ENCODE measurements at places on chromosomes 13 and 19. TPM values are rescaled to one million over a fixed set of nuclear protein-coding genes. Genes with fewer than 3 reads are reported as not detected.

DNA sequence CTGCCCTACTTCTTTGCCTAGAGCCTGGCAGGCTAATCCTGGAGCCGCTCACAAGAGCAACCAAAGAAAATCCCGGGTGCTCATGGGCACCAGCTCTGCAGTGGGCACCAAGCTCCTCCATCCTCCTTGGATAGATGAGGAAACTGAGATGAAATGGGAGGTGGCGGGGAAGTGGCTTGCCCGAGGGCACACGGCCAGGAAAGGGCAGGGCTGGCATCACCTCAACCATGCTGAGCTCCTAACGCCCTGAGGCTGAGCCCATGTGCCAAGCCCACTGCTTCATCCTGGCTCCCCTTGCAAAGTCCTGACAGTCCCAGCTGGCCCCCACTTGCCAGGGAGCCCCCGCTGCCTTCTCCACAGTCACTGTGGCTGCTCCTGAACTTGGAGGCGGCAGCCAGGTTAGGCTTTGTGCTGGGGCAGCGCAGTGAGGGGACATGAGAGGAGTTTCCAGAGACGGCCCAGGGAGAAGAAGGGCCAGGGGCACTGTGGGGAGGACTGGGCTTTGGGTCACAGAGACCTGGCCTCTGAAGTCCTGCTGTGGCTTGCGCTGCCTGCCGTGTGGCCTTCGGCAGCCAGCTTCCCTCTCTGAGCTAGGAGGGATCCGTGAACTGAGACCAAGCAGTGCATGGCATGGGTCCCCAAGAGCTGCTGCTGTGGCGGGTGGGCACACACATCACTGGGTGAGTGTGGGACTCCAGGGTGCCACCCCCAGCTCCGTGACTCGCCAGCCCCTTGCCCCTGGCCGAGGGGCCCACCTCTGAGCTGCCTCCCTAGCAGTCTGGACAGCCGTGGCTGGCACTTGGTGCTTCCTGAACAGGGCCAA lies 17.5 kb downstream of the TMED1 start:
- DNase-seq = no peak

GRCh38 chr13:66322936-66323335 lies 907.2 kb downstream of the PCDH9 start:
- DNase-seq = no peak

DNA sequence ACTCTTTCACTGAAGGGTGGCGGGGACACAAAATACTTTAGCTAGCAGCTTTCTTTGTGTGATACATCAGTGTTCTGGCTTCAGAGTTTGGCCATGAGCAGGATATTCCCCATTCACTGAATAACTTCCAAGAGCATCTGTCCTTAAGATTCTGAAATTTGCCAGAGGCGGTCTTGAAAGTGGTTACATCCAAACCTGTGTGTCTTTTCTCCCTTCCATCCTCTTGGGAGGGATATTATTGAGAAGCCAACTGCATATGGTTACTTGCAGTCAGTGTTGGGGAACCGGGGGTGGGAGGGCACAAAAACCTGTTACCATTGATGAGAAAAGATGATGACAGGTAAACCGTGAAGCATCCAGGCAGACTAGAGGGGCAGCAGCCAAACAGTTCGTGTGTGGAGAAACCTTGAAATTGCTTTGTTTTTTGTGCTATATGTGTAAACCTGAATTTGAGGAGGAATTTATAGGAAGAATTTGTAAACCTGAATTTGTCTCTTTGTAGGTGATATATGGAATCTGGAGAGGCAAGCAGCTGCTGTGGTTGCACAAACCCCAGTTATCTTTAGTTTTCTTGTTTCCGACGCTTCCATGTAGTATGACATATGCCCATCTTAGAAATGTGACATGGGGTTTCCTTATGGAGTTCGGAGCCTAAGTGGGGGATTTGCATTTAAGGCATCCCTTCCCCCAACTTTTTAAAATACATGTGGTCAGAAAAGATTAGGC lies 104.8 kb downstream of the WDFY2 start:
- no peak for DNase-seq

DNA sequence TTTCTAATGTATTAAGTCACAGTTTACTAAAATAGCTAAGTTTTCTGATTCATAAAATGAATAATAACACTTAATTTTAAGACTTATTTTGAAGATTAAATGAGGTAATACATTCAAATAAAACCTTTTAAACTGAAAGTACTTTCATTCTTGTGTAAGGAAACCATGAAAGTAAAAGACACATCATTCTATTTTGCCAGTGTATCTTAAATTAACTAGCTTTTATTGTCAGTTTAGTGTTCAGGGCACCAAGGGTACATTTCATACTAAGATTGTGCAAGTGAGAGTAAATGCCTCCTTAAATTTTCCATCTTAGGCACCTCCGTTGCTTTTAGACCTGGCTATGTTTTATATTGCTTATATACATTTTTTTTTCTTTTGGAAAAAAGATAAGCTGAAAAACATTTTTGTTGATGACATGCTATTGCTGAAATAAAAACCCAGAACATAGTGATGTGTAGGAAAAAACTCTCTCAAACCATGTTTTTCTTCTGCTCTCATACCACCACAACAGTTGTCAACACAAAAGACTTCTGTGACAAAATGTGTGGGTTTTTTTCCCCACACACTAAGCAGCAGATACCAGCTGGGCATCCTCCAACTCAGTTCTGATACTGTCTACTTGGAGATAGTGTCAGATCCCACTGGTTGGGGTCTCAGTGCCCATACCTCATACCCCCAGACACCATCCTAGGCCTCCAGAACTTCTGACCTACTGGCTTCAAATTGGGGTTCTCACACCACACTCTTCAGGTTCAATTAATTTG lies 30.7 kb upstream of the LPAR6 start:
- DNase-seq = no peak

CYP2A6 gene
- not detected for polyA plus RNA-seq

URAD gene
- polyA plus RNA-seq = not detected
